ENCODE measurements at places on chromosomes 12 and 14.
A peak's percentile ranks its signal among the peaks of the same experiment; 100 is the strongest.

DNA sequence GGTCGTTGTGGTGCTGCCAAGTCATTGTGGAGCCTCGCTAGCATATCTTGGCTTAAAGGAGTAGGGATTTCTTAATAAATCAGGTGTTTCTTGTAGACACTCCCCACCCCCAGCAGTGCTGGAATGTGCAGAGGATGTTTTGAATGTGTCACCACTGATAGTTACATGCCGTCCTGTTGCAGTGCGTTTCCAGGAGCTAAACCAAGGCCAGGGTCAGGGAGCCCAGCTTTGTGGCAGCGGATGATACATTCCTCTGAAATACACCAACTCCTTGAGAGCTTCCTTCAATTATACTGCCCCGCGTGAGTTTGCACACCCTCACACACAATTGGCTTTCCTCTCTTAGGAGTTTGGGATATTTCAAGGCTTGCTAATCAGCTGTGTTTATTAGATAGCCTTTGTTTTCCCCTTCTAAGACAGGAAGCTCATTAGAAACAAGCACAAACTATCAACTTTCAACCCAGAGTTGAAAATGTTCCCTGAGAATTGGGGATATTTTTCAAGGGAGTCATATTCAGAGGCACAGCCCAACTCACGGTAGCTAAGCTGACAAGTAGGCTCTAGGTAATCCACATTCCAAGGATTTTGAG lies 154.9 kb downstream of the C12orf75 start:
- H3K4me1 ChIP-seq = no peaks in the 10 kb centered on the region
- H3K4me3 ChIP-seq = no peak overlapping the region
- H3K36me3 ChIP-seq = no peaks in the 10 kb centered on the region
- peaks cover 6% of the 10 kb centered on the region for H3K27me3 ChIP-seq
- H3K27ac ChIP-seq = no peak overlapping the region
- DNase-seq = no peak

DNA sequence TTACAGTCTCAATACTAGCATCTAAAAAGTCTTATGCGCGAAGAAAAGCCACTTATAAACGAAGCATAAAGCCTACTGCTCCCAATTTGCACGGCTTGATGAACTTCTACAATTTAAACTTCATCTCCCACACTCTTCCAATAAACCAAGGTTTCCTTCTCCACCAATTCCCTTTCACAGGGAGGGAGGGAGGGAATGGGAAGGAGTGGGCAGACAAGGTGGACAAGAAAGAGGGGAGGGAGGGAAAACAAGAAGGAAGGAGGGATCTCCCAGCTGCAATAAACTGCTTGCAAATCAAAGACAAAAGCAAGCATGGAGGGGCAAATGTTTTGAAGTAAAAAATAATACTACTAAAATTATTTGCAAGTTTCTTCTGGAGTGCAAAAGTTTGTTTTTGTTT lies 64.5 kb downstream of the MED13L start:
- no peak overlapping the region for H3K27ac ChIP-seq
- no peak overlapping the region for H3K4me3 ChIP-seq
- no peaks in the 10 kb centered on the region for H3K27me3 ChIP-seq
- peaks cover 55% of the 10 kb centered on the region for H3K4me1 ChIP-seq

DNA sequence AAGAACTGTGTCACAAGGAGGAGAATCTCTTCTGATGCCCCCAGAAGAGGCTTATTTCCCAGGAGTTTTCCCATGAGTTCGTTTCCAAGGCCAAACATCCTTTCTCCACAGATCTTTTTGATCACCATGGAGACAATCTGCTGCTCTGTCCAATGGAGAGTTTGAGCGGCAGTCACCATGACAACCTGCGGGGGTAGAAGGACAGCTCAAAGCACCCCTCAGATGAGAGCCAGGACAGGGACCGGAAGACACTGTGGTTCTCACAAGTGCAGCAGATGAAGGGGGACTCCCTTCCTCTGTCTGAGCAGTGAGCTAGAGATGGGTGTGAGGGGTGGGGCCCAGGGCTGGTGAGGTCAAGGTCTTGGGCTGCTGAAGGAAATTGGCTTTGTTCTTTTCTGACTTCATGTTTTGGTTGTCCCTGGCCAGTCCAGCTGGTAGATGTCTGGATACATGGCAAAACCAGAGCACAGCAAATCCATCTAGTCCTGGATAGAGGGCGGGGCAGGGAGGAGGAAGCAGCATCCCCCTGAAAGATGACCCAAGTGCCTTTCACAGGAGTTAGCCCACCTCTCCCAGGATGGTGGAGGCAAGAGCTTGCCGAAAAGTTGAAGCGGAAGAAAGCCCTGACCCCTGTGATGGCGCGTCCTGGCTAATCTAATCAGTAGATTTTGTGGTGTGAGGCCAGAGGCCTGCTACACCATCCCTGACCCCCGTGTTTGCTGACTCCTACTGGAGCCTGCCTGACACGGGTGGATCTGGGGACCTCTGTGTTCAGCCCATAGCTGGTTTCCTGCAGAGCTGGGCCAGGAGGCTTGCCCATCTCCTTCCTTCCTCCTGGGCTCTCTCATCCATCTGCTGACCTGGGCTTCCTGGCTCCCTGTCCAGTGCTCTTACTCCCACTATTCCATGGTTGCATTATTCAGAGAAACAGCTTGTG lies 24.4 kb downstream of the DHRS2 start:
- peaks cover 15% of the 10 kb centered on the region for H3K27me3 ChIP-seq
- peaks cover 7% of the 10 kb centered on the region for H3K4me1 ChIP-seq
- no peak for DNase-seq

GRCh38 chr14:103334644-103335622 lies 896 bp downstream of the EIF5 start:
- H3K36me3 ChIP-seq = peaks cover 30% of the 10 kb centered on the region
- peaks cover 22% of the 10 kb centered on the region for H3K4me1 ChIP-seq
- peak; percentile 71 for DNase-seq
- no peaks in the 10 kb centered on the region for H3K27me3 ChIP-seq

DNA sequence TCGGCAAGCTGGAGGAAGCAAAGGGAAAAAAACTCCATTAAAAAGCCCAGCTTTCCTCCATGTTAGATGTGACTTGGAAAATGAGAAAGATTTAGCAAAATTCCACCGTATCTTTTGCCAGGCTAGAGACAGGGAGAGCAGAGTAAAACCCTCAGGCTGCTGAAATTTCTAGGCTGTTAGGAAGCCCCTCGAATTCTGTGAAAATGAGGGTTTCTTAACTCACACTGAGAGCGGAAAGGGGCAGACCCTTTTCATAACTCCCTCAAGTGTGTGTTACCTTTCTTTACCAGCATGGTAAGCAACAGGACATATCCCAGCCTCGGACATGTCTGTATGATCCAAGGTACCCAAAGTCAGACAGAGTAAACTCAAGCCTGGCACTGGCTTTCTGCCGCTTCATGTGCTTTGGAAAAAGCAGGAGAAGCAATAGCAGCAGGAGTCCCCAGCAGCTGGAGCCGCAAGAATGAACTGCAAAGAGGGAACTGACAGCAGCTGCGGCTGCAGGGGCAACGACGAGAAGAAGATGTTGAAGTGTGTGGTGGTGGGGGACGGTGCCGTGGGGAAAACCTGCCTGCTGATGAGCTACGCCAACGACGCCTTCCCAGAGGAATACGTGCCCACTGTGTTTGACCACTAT lies at the start of gene RHOJ:
RHOJ (plus strand) TSS at position 37 of the 637 bp plus-strand sequence; CDS start at position 464, 427 bp downstream.
- no peaks in the 10 kb centered on the region for H3K4me1 ChIP-seq
- no peak for DNase-seq
- H3K4me3 ChIP-seq = no peak within 1 kb of the TSS
- no peak within 1 kb of the TSS for H3K27ac ChIP-seq
- no peaks in the 10 kb centered on the region for H3K36me3 ChIP-seq

Data from memory B cell (primary cell).